ENCODE measurements at places on chromosomes 1 and 21. TPM values are rescaled to one million over a fixed set of nuclear protein-coding genes. Genes with fewer than 3 reads are reported as not detected.

GRCh38 chr1:174531751-174532150 lies 84.0 kb downstream of the GPR52 start:
- no peaks in the 10 kb centered on the region for H3K27me3 ChIP-seq
- no peak overlapping the region for H3K4me3 ChIP-seq
- no peak overlapping the region for H3K27ac ChIP-seq
- peaks cover 29% of the 10 kb centered on the region for H3K36me3 ChIP-seq
- DNase-seq = no peak

GRCh38 chr21:31201548-31201947 lies 142.5 kb downstream of the TIAM1 start:
- H3K4me3 ChIP-seq = no peak overlapping the region
- H3K4me1 ChIP-seq = peaks cover 15% of the 10 kb centered on the region
- H3K27me3 ChIP-seq = no peaks in the 10 kb centered on the region
- no peak for DNase-seq
- H3K36me3 ChIP-seq = peaks cover 22% of the 10 kb centered on the region

Gene CLEC20A
- not detected for total RNA-seq

GRCh38 chr1:212609701-212610574 lies 1.4 kb downstream of the ATF3 start:
- peaks cover 65% of the 10 kb centered on the region for H3K4me1 ChIP-seq
- H3K4me3 ChIP-seq = peak overlapping the region; percentile 95
- H3K36me3 ChIP-seq = peaks cover 35% of the 10 kb centered on the region
- peak overlapping the region; percentile 91 for H3K27ac ChIP-seq
- no peak for DNase-seq
- H3K27me3 ChIP-seq = peaks cover 27% of the 10 kb centered on the region
